ENCODE measurements at places on chromosomes 16 and 17. TPM values are rescaled to one million over a fixed set of nuclear protein-coding genes. Genes with fewer than 3 reads are reported as not detected.

WNT9B gene
- total RNA-seq, result not detected

SLFN14 gene
- not detected for total RNA-seq

MYBBP1A gene
- total RNA-seq, result 46.6 TPM

PRKCB gene
- total RNA-seq, result 0.07 TPM

NPIPB6 gene
- total RNA-seq, result 0.89 TPM

CRHR1 gene
- total RNA-seq, result not detected

BFAR gene
- 63.9 TPM for total RNA-seq

Measured in smooth muscle cell of the pulmonary artery (primary cell).